ENCODE measurements at places on chromosomes 16 and 17. TPM values are rescaled to one million over a fixed set of nuclear protein-coding genes. Genes with fewer than 3 reads are reported as not detected.

- H3K4me1 ChIP-seq, result no peaks in the 10 kb centered on the region
- H3K36me3 ChIP-seq, result no peaks in the 10 kb centered on the region
- DNase-seq, result no peak
- H3K27me3 ChIP-seq, result no peaks in the 10 kb centered on the region
- H3K4me3 ChIP-seq, result no peak overlapping the region
- H3K27ac ChIP-seq, result no peak overlapping the region
Observed at GRCh38 chr16:4552541-4552940, 3.6 kb upstream of the C16orf96 start.

Gene SYNRG
- 87.6 TPM for total RNA-seq

DNA sequence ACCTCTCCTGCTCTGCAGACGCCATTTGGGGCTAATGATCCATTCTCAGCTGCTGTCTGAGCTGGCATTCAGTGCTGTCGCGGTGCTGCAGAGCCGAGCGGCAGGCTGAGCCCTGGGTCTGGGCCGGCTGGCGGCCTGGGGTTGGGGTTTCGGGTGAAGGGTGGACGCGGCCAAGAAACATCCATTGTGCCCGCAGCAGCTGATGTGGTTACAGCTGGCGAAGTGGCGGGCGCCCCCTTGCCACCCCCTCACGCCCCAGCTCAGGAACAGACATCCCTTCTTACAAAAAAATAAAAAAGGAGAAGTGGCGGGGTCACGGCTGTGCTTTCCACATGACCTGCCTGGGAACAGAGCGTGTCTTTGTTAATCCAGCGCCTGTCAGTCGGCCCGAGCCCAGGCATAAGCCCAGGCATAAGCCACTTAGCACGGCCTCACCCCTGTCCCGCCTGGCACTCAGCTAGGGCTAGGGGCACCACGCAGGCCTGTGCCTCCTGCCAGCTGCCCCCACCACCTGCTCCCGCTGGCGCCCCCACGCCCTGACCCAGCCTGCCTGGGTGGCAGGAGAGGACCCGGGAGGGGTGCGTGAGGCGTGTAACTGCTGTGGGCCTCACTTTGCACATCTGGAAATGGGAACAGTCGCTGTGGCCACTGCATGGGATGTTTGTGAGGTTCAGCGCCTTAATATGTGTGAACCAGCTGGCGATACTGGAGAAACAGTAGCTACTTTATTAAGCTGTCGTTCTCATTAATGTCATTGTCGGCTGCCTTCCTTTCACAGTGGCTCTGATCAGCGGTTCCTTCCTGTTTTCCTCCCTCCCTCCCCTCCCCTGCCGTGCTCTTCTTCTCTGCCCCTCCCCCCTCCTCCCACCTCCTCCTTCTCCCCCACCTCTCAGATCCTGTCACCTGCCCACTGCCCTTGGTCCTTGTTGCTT lies 197.7 kb upstream of the CIBAR2 start:
- peak overlapping the region; percentile 52 for H3K4me3 ChIP-seq
- H3K27me3 ChIP-seq, result no peaks in the 10 kb centered on the region
- no peaks in the 10 kb centered on the region for H3K36me3 ChIP-seq
- peak overlapping the region; percentile 77 for H3K27ac ChIP-seq
- H3K4me1 ChIP-seq, result peaks cover 55% of the 10 kb centered on the region
- peak; percentile 44 for DNase-seq

- H3K27ac ChIP-seq, result peak overlapping the region; percentile 63
- peak overlapping the region; percentile 65 for H3K4me3 ChIP-seq
- DNase-seq, result peak; percentile 45
- peaks cover 14% of the 10 kb centered on the region for H3K4me1 ChIP-seq
Observed at GRCh38 chr17:45172541-45173286, 11.0 kb downstream of the HEXIM2 start.

DNA sequence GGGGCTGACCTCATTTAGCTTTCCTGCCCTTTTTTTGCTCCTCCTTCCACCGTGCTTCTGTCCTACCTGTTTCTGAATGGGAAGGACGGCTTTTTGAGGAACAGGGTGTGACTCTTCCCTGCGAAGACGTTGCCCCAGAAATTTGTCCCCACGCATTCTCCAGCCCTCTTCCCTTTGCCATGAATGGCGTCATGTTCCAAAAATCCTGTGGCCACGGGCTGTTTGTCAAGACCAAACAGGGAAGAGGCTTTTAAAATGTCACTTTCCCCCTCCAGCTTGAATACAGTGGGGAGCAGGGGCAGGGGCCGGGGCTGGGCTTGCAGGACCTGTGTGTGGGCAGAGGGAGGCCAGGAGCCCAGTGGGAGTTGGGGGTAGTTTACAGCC lies 13.9 kb downstream of the MPRIP start:
- H3K4me1 ChIP-seq, result peaks cover 20% of the 10 kb centered on the region
- H3K27ac ChIP-seq, result no peak overlapping the region
- H3K36me3 ChIP-seq, result peaks cover 10% of the 10 kb centered on the region
- H3K27me3 ChIP-seq, result no peaks in the 10 kb centered on the region
- DNase-seq, result no peak

- no peaks in the 10 kb centered on the region for H3K4me1 ChIP-seq
- DNase-seq, result no peak
- no peaks in the 10 kb centered on the region for H3K27me3 ChIP-seq
Observed at GRCh38 chr17:54373970-54374369, 526.7 kb upstream of the TOM1L1 start.

DNA sequence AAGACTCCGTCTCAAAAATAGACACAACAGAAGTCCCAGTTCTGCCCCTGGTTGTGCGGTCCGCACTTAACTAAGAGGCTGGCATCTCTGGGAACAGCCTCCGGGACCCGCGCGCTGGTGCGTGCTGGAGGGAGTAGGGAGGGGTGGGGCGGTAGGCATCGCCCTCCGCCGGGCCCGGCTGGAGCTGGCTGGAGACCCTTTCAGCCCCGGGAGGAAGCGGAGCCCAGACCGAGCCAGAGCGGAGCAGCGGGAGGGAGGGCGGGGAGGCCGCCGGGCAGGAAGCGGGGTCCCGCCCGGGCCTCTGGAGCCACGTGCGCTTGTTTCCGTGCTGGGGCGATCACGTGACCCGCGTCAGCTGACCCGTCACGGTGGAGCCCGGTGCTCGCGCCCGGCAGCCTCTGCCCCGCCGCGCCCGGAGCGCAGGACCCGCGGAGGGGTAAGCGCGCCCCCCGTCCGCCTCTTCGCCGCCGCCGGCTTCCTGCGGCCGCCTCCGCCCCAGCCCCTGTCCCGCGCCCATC lies at the start of gene WDR81:
TSS of gene WDR81 (plus strand) at position 354 of the 518 bp plus-strand sequence. CDS start 256 bp downstream, outside the sequence.
- H3K4me1 ChIP-seq, result peaks cover 25% of the 10 kb centered on the region
- H3K36me3 ChIP-seq, result no peaks in the 10 kb centered on the region
- peak within 1 kb of the TSS; percentile 79 for H3K27ac ChIP-seq
- DNase-seq, result peak; percentile 74
- H3K27me3 ChIP-seq, result no peaks in the 10 kb centered on the region

GRCh38 chr17:20994779-20995149 lies 48.0 kb downstream of the USP22 start:
- H3K36me3 ChIP-seq, result no peaks in the 10 kb centered on the region
- no peak overlapping the region for H3K27ac ChIP-seq
- H3K4me1 ChIP-seq, result peaks cover 16% of the 10 kb centered on the region
- no peaks in the 10 kb centered on the region for H3K27me3 ChIP-seq
- no peak for DNase-seq
- H3K4me3 ChIP-seq, result no peak overlapping the region

GRCh38 chr17:43020789-43021740 lies 1.1 kb downstream of the VAT1 start:
- H3K4me3 ChIP-seq, result peak overlapping the region; percentile 79
- H3K36me3 ChIP-seq, result peaks cover 5% of the 10 kb centered on the region
- peak overlapping the region; percentile 73 for H3K27ac ChIP-seq
- peaks cover 27% of the 10 kb centered on the region for H3K4me1 ChIP-seq
- peak; percentile 51 for DNase-seq

GRCh38 chr17:14950216-14950615 lies 314.9 kb downstream of the PMP22 start:
- no peak overlapping the region for H3K4me3 ChIP-seq
- no peak overlapping the region for H3K27ac ChIP-seq
- no peak for DNase-seq
- H3K27me3 ChIP-seq, result no peaks in the 10 kb centered on the region

DNA sequence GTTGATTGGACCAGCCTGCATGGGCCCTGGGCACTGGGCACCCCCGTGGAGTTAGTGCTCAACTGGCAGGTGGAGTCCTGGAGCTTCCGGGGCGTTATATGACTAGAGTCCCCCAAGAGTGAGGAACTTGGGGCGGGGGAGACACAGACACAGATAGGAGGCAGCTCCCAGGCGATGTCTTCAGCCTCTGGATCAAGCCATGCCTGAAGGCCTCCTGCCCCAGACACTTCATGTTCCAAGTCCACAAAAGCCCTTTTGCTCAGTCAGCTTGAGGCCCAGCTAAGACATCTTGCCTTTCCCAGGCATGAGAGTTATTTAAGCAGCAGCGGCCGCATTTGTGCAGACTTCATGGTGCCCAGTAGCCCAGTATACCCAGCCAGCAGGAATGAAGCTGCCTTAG lies 136.6 kb upstream of the CIBAR2 start:
- no peak overlapping the region for H3K4me3 ChIP-seq
- H3K36me3 ChIP-seq, result no peaks in the 10 kb centered on the region
- H3K4me1 ChIP-seq, result no peaks in the 10 kb centered on the region
- no peak overlapping the region for H3K27ac ChIP-seq

Gene HASPIN
- 0.32 TPM for total RNA-seq

GRCh38 chr16:85785927-85786326 lies 13.4 kb downstream of the EMC8 start:
- H3K36me3 ChIP-seq, result peaks cover 15% of the 10 kb centered on the region
- no peak for DNase-seq
- no peak overlapping the region for H3K27ac ChIP-seq
- H3K4me3 ChIP-seq, result no peak overlapping the region

GRCh38 chr17:59406808-59407381 lies 75.4 kb downstream of the YPEL2 start:
- no peak overlapping the region for H3K27ac ChIP-seq
- H3K27me3 ChIP-seq, result no peaks in the 10 kb centered on the region

GRCh38 chr16:22618842-22619241 lies 108.2 kb downstream of the NPIPB5 start:
- DNase-seq, result no peak
- H3K27me3 ChIP-seq, result no peaks in the 10 kb centered on the region
- no peaks in the 10 kb centered on the region for H3K36me3 ChIP-seq
- no peak overlapping the region for H3K4me3 ChIP-seq
- H3K27ac ChIP-seq, result no peak overlapping the region
- H3K4me1 ChIP-seq, result no peaks in the 10 kb centered on the region

DNA sequence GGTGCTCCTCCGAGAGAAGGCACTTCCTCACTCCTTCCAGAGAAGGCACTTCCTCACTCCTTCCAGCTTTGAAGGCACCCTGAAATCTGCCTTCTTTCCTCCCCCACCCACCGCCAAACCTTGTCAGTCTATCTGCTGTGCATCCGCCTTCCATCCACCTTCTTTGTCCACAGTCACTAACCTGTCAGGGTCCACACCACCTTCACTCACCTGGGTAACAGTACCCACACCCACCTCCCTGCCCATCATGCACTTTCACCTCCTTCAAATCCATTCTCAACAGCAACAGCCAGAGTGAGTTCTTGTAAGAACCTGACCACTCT lies 5.2 kb downstream of the CCDC102A start:
- DNase-seq, result no peak
- H3K4me1 ChIP-seq, result peaks cover 56% of the 10 kb centered on the region
- peak overlapping the region; percentile 87 for H3K27ac ChIP-seq
- H3K4me3 ChIP-seq, result no peak overlapping the region
- no peaks in the 10 kb centered on the region for H3K27me3 ChIP-seq
- no peaks in the 10 kb centered on the region for H3K36me3 ChIP-seq

- no peak overlapping the region for H3K4me3 ChIP-seq
- DNase-seq, result no peak
- no peak overlapping the region for H3K27ac ChIP-seq
- H3K36me3 ChIP-seq, result no peaks in the 10 kb centered on the region
- no peaks in the 10 kb centered on the region for H3K4me1 ChIP-seq
Observed at GRCh38 chr17:27529230-27529796, 73.1 kb downstream of the KSR1 start.

Gene GDPD3
- total RNA-seq, result 39.3 TPM

GRCh38 chr16:69482410-69482991 lies 58.1 kb downstream of the CYB5B start:
- DNase-seq, result no peak
- H3K4me3 ChIP-seq, result no peak overlapping the region
- no peaks in the 10 kb centered on the region for H3K4me1 ChIP-seq
- no peak overlapping the region for H3K27ac ChIP-seq
- H3K36me3 ChIP-seq, result peaks cover 2% of the 10 kb centered on the region
- no peaks in the 10 kb centered on the region for H3K27me3 ChIP-seq

GRCh38 chr17:75827308-75828075 lies 16.7 kb downstream of the UNC13D start:
- H3K4me3 ChIP-seq, result peak overlapping the region; percentile 30
- H3K27me3 ChIP-seq, result no peaks in the 10 kb centered on the region
- peaks cover 81% of the 10 kb centered on the region for H3K36me3 ChIP-seq
- H3K4me1 ChIP-seq, result peaks cover 8% of the 10 kb centered on the region
- peak overlapping the region; percentile 67 for H3K27ac ChIP-seq
- DNase-seq, result peak; percentile 61

DNA sequence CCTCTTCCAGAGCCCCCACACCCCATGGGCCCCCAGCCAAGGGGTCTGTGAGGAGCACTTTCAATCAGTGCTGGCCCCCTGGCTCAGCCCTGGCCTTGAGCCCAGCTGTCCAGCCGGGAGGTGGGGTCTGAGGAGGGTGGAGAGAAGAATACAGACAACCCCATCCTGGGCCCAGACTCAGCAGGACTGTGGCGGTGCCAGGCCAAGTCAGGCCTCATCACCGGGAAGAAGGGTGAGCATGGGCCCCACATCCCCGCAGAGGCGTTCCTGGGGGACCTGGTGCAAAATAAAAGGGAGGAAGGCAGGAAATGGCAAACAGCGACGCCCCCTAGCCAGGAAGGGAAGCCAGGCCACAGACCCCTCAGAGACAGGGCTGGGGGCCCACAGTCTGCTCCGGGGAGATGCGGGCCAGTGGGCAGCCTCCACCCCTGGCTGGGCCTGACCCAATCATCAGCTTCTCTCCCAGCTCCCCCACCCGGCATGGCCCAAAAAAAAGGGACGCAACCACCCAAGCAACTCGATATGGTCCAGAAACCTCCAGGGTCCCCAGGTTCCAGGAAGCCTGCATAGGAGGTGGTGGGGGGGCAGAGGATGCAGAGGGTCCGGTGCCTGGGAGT lies 20.6 kb downstream of the ZNF423 start:
- no peak overlapping the region for H3K27ac ChIP-seq
- no peak for DNase-seq
- no peaks in the 10 kb centered on the region for H3K4me1 ChIP-seq
- no peaks in the 10 kb centered on the region for H3K36me3 ChIP-seq
- H3K4me3 ChIP-seq, result no peak overlapping the region

DNA sequence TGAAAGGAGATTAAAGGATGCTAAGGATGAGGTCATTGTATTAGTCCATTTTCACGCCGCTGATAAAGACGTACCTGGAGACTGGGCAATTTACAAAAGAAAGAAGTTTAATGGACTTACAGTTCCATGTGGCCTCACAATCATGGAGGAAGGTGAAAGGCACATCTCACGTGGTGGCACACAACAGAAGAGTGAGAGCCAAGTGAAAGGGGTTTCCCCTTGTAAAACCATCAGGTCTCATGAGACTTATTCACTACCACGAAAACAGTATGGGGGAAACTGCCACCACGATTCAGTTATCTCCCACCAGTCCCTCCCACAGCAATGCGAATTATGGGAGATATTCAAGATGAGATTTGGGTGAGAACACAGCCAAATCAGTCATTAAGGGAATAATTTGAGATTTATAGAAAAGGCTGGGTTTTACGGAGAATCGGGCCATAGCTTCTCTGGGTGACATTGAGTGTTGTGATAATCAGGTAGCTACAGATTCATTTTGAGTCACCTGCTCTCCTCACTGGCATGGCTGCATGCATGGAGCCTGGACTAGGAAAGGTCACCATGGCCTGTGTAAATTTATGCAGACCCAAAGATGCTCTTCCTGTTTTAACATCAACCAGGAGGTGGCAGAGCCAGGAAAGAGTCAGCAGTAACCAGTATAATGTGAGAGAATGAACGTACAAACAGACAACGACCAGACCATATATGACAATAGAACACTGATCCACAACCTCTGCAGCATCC lies 40.5 kb upstream of the DYNLRB2 start:
- H3K4me1 ChIP-seq, result no peaks in the 10 kb centered on the region
- H3K27me3 ChIP-seq, result no peaks in the 10 kb centered on the region
- no peaks in the 10 kb centered on the region for H3K36me3 ChIP-seq
- no peak for DNase-seq

All from naive thymus-derived CD4-positive, alpha-beta T cell (primary cell).